ENCODE measurements at places on chromosomes 7 and 10. TPM values are rescaled to one million over a fixed set of nuclear protein-coding genes. Genes with fewer than 3 reads are reported as not detected.

GRCh38 chr7:101933688-101934121 is 116.3 kb downstream of the CUX1 start:
- no peak for DNase-seq

NOS3 gene
- polyA plus RNA-seq = 8.7 TPM

- no peak for DNase-seq
Observed at GRCh38 chr10:92562424-92562823, 11.5 kb downstream of the IDE start.

DNA sequence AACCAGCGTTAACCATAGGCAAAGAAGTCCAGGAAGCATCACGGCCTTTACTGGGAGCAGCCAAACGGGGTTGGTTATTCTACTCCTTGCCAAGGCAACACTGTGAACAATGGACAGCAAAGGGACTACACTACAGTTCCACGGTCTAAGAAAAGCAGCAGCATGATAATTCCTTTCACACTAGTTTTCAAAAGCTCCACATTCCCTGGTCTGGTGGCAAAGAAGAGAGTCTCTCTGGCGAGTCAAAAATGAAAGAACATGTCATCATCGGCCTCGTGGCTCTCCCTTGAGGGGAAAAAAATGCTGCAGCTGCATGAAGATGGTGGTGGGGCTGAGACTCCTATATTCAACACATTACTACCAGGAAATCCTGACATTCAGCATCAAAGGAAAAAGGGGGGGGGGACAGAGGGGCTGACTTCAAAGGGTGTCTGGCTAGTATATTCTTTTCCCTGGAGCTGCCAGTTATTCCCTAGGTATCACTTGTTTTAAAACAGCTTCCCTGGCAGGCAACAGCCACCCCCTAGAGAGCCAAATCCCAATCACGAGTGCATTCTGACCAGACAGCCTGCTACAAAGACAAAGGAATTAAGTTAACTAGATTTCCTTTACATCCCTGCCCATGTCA is 49.1 kb downstream of the SLC37A3 start:
- no peak for DNase-seq

PDE6C gene
- polyA plus RNA-seq = 2.2 TPM

FANK1 gene
- polyA plus RNA-seq = 13.1 TPM

DNA sequence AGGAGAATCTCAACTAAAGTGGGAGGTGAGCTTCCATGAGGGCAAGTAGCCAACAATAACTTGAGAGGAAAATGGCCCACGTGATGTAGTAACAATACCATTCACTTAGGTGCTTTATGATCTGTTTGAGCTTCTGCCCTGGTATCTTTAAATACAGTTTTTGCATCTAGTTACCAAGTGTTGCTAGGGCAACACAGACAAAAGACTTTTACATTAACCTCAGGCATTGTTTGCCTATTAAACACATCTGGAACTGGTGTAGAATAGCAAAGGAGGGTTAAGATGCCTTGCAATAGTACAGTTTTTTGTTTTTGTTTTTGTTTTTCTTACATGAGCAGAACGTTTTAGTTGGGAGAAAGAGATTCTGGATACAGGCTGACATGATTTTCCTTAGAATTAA is 97.7 kb upstream of the MTPN start:
- no peak for DNase-seq

DNA sequence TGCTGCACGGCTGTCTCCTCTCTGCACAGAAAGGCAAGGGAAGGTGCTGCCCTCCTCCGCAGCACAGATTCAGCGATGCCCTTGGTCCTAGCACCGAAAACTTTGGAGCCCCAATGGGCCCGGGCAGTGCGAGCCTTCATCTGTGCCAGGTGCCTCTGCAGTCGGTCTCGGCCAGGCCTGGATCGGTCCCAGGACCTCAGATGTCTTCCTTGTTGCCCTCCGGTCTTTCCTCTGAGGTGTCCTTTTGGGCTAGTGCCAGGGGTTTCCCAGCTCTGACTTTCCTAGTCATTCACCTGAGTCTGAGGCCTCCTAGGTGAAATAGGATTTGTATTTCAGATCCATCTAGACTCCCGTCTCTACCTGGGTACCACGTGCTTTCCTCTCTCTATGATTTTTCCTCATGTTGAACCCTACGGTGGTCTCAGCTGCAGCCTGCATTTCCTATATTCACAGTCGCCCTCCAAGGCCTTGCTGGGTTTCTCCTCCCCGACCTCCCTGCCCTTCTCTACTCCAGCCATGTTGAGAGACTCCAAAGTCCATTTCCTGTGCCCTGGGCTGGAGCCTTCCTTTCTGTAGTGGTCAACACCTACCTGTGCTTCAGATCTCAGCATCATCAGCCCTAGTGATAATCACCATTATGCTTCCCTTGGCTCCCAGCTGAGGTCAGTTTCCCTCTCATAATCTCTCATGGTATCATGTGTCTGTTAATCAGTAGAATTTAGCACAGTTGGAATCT is 92.0 kb upstream of the PRSS58 start:
- DNase-seq = no peak

DNA sequence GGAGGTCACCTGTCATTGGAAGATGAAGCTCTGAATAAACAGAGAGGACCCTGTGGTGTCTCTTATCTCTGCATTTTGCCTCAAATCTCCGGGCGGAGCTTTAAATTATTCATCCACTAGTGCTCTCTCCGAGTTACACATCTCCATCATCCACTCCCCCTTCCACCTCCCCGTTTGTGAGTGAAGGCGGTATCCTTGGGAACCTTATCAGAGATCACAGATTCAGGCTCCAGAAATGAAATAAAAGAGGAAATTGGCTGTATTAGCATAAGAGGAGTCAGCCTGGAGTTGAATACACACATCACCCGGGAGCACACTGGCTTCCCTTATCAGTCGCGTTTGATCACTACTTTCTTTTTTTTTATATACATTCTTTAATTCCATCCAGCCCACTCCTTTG is 1184.8 kb downstream of the GATA3 start:
- DNase-seq = no peak

GRCh38 chr7:34096198-34096651 is 190.9 kb downstream of the BMPER start:
- DNase-seq = peak; percentile 57

DNA sequence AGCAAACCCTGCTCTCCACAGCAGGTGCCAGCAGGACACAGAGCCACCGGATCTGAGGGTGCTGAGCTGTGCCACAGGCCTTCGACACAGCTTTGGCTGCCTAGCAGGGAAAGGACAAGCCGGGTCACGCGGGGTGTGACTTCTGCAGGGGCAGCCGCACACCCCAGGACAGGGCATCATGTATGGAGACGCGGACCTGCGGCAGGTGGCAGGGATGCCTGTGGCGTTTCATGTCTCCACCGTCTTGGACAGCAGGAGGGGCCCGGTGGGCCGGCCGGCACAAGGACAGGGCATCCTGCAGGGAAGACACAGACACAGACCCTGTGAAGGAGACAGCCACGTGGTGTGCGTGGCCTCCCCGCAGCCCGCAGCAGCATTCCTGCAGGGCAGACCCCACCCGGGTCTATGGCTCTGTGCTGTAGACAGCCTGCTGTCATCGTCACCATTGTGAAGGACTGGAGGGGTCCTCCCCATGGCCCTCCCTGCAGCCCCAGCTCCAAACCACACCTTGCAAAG is 109.2 kb downstream of the PDGFA start:
- DNase-seq = no peak

TMEM26 gene
- 9.0 TPM for polyA plus RNA-seq

DNA sequence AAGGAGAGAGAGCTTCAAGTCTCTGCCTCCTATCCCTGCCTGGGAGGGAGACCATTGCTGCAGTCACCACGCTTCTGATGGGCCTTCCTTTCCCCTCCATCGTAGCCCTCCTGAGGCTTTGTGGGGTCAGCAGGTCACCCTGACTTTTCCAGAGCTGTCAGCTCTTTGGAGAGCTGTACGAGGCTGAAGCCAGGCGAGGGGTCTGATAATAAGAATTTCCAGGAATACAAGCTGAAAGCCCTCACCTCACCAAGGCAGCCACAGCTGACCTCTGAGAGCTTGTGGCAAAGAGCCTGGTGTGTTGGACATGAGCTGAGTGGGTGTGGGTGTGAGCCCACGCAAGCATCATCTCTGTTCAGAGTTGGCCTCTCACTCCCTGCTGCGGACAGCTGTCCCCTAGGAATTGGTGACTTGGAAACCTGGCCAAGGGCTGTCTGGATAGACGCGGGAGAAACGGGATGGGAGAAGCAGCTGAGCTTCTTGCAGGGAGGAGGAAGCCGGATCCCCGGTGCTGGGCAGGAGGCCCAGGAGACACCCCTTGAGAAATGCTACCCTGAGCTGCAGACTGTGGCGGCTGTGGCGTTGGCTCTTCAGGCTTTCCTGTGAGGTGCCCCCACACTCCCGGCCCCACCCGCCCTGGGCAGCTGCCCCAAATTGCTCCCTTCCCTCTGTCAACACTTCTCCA is 122.1 kb upstream of the BTBD16 start:
- no peak for DNase-seq

- DNase-seq = no peak
Observed at GRCh38 chr10:71383972-71384687, 12.6 kb upstream of the CDH23 start.

GRCh38 chr7:119392-120163 is 72.8 kb upstream of the FAM20C start:
- no peak for DNase-seq

LEP gene
- 0.53 TPM for polyA plus RNA-seq

DNA sequence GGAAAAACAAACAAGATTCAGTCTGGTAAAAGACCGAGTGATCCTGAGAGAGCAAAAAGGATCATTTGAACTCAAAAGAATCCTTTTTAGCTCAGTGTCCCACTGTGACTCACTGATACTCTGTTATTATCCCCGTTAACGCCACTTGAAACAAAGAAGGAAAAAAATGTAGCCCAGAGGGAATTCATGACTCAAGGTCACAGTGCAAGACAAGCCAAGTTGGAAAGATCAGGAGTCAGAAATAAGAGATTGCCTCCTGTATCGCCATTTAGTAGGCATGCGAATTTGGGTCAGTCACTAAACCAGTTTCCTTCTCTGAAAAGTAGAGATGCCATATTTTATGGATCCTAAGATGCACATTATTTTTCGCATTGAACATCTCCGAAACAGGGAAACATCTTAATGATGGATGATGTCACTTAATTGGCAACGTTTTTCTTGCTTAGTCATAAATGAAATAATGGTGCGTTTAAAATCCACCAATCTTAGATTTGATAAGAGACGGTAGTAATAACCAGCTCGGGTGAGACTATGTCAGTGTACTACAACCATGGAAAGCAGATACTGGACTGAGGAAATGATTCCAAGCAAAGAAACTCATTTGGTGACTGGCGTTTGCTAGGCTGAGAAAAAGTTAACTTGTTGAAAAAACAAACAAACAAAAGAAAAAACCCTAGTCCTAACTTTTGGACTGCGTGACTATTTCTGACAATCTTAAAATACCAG is 502.0 kb upstream of the CELF2 start:
- DNase-seq = no peak

FRA10AC1 gene
- polyA plus RNA-seq = 58.4 TPM

- no peak for DNase-seq
Observed at GRCh38 chr7:142365410-142365842, 107.6 kb upstream of the PRSS58 start.

GRCh38 chr7:150335108-150335773 is 6.2 kb downstream of the RARRES2 start:
- DNase-seq = no peak

DNA sequence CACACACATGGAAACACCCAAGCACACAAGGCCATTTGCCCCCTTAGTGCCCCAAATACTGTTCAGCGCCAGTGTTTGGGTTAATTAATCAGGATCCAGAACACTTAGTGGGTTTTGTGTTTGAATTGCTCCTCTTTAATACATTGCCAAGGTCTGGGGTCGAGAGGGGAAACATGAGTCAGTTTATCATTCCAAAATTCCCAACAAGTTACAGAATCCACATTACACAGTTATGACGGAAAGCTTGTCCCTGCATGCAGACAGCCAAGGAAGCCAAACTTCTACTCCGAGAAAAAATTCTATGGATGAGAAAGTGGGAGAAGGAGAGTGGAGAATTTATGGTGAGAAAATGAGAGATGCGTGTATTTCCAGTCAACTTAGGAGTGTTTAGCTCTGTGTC is 189.0 kb downstream of the NPSR1 start:
- DNase-seq = no peak

DNA sequence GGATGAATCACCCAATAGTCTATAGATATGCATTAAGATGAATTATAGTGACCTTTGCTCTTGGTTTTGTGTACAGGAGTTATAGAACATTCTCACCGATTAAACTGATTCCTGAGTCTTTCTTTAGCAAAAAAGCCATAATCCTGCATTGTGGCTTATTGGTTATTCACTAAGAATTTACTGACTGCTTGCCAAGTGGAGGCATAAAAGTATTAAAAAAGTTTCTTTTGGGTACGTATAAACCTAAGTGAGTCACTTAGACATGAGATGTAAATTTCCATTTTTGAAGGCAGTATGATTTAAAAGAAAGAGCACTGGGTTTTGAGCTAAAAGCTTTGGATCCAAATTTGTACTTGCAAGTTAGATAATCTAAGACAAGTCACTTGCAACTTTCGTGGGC is 100.7 kb downstream of the CDK6 start:
- DNase-seq = no peak

Measured in left kidney (tissue), 8 donors.